Epithelial cell of proximal tubule (primary cell): ENCODE measurements at places on chromosomes 11 and 22.

- no peak for DNase-seq
These were observed 72.3 kb downstream of the ADM start for GRCh38 chr11:10377183-10377582.

- no peak for DNase-seq
These were observed 41.5 kb upstream of the SHISAL1 start for GRCh38 chr22:44354288-44354687.

GRCh38 chr11:47616726-47617416, 22.7 kb upstream of the C1QTNF4 start:
- no peak for DNase-seq

GRCh38 chr11:126978911-126979310, 21.7 kb downstream of the KIRREL3 start:
- no peak for DNase-seq

DNA sequence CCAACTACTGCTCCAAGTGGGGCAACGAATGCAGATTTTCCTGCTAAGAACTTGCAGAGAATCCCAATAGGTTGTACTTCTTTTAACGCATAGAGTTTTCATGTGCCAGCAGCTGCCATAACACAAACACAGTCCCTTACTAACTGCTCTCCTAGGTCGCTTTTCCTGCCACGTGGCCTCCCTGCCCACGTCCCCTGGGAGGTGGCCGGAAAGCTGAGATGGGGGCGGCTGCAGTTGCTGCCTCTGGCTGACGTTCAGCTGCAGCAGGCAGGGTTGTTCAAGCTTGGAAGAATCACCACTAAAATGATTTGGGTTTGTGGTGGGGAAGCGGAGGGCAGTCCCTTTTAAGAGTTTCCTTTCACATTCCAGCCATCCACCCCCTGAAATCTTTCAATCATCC, 39.3 kb downstream of the ZNF202 start:
- no peak for DNase-seq

DNA sequence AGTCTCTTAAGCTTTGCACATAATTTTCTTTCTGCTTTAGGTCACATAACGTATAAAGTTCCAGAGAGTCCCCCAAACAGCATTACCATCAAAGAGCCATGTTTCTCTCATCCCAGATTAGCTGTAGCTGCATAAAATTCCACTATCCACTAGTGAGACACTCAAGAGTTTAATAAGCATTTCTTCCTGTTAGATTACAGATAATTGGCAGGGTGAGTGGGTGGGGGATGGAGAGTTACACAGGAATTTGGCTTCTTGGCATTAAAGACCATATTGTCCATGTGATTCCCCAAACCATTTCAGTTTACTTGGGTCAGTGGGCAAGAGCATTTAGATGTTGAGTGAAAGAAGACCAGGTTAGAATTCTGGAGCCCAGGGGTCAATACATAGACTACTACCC, 82.3 kb downstream of the FDX1 start:
- no peak for DNase-seq

- no peak for DNase-seq
These were observed 41.4 kb downstream of the MCHR1 start for GRCh38 chr22:40720538-40721256.

GRCh38 chr11:73729594-73730206, 31.2 kb downstream of the RAB6A start:
- no peak for DNase-seq

DNA sequence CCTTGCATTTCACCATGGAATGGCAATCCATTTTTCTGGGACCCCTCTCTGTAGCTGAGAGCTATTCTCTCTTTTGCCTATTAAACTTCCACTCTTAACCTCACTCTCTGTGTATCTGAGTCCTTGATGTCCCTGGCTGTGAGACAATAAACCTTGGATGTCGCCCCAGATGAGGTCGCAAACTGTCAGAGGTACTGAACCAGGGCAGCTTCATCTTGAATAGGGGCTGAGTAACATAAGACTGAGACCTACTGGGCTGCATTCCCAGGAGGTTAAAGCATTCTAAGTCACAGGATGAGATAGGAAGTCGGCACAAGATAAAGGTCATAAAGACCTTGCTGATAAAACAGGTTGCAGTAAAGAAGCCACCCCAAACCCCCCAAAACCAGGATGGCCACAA, 68.0 kb downstream of the RSF1 start:
- no peak for DNase-seq

DNA sequence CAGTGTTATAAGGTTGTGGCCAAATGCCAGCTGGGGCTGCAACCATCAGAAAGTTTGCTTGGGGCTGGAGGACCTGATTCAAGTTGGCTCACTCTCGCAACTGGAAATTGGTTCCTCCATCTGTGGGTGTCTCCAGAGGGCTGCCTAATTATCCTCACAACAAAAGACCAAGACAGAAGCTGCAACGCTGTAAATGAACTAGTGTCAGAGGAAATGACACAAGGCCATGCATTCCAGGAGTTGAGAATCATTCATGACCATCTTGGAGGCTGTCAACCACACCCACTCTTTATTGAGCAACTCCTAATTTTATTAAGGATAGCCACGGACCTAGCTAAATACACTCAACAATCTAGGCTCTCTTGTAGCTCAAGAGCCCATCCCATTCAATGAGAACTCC, 1060.8 kb downstream of the OPCML start:
- DNase-seq: no peak

DNA sequence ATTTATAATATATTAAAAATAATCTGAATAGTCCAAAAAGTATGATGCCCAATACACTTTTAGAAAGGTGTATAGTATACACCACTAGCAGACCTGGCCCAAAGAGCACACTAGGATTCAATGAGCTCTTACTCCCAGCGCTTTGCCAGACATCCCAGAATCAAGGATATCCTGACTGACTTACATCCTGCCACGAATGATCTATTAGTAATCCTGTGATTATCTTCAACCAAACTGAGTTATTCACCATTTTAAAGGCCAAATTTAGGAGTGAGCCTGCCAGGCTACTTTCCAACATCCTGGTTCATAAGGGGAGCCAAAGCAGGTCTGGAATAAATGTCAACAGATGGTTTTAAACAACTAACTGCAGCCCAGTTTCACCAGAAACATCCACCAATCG, 60.8 kb upstream of the FAM181B start:
- DNase-seq: no peak

GRCh38 chr11:76808171-76808570, 25.0 kb downstream of the TSKU start:
- no peak for DNase-seq

GRCh38 chr11:59954219-59954847, 9.5 kb upstream of the OOSP4A start:
- no peak for DNase-seq

- no peak for DNase-seq
These were observed 1.2 kb downstream of the CDC42EP2 start for GRCh38 chr11:65315866-65316226.

- DNase-seq: peak; percentile 57
These were observed 80.8 kb downstream of the TNRC6B start for GRCh38 chr22:40258501-40258915.

DNA sequence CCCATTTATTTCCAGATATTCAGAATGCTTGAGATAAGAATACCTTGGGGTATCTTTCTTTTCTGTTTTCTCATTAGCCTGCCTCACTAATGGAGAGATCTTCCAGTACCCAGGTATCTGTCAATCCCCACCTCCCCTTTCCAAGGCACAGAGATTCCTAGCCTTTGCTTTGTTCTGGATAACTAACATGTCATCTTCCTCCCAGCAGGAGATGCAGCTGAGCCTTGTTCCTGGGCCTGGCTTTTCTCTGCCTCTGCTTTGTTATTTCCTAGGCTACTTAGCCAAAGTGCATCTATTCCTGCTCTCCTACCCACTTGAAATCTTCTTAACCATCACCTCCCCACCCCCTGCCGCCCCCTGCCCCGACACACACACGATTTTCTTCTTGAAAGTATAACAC, 297.1 kb downstream of the NELL1 start:
- DNase-seq: no peak

GRCh38 chr11:12172493-12173013, 62.2 kb downstream of the MICAL2 start:
- no peak for DNase-seq

GRCh38 chr11:12182676-12183541, 72.5 kb downstream of the MICAL2 start:
- DNase-seq: peak; percentile 99

DNA sequence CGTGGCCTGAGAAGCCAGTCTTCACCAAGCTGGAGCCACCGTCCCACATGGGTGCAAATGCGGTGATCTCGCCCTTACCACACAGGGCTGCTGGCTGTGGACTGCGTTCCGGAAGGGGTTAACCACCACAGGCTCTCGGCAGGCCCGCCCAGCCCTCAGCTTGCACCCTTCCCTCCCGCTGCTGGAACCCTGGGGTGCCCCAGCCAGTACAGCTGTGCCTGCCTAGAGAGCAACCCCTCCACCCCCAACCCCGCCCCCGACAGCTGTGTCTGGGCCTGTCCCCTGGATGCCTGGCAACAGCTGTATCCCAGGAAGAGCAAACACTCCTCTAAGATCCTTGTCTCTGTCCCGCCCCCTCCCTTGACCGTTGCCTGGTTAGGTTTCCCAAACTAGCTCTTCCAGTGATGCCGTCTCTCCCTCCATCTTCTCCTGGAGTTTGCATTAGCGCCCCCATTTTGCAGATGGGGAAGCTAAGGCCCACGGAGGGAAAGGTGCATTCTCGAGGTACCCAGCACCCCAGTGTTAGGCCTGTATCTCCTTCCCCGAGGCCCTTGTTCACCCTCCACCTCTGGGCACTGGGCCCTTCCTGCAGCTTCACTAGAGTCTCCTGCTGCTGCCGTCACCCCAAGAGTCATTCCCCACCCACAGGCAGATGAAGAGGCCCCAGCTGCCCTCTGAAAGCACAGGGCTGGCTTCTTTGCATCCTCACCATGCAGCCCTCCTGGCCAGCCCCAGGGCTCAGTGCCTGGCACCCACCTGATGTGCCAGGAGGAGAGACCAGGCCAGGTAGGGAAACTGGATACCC, 12.6 kb upstream of the COX8A start:
- DNase-seq: no peak

GRCh38 chr22:42645341-42645937, 3.8 kb downstream of the CYB5R3 start:
- DNase-seq: no peak

DNA sequence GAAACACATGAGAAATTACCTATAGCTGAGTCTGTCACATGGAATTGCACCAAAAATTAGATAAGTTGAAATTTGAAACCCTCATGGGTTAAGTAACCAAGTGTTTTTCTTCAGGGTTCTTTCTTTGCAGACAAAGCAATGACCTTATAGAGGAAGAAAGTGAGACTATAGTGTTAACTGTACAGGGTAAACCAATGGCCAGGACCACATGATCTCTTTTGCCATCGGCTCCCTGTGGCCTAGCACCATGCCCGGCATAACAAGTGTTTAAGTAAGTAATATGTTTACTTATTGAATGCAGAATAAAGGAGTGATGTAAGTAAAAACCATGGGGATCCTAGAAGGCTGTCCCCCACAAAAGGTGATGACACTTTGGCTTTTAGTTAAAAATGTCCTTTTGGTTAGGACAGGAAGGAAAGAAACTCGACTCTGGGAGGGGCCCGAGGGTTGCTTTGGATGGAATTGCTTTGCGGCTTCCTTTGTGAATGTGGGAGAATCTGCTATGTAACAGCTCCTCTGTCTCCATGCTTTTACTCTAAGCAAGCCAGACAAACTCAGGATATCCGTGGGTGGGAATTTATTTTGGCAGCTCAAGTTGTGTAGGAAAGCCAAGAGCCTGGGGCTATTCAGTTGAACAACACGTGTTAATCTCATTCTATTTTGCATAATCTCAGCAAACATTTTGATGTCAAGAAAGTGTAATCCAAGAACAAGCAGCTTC, 454.7 kb downstream of the INSC start:
- DNase-seq: no peak

GRCh38 chr11:60899046-60899936, 7.1 kb downstream of the PRPF19 start:
- DNase-seq: no peak

DNA sequence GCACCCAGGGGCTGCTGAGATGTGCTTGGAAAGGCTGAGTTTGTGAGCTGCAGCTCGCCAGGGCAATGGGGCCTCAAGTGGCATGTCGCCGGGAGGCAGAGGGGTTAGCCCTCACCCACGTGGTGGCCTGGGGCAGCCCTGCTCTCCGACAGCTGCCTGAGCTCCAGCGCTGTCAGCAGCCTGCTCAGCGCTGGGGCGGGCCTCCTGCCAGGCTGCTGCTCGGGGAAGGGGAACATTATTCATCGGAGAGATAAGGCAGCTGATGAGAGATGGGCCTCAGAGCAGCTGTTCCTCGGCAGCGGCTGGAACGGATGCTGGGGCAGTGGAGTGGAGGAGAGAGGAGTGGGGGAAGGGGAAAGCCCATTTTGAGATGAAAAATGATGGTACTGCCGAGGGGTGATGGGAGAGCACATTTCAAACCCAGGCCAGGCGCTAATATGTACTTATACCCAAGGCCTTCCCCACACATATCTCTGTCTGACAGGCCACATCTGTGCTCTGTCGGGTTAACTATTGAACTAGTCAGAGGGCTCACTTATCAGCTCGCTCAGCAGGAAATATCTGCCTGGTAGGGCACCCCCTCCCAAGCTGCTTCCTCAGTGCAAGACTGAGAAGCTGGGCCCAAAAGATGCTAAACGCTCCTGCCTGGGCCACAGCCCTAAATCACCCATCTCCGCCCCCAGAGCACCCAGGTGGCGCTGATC, 79.5 kb downstream of the TIMP3 start:
- DNase-seq: no peak

GRCh38 chr22:37169406-37169805, 18.6 kb downstream of the C1QTNF6 start:
- no peak for DNase-seq

- no peak for DNase-seq
These were observed 78.4 kb downstream of the NAV2 start for GRCh38 chr11:19790831-19791552.

DNA sequence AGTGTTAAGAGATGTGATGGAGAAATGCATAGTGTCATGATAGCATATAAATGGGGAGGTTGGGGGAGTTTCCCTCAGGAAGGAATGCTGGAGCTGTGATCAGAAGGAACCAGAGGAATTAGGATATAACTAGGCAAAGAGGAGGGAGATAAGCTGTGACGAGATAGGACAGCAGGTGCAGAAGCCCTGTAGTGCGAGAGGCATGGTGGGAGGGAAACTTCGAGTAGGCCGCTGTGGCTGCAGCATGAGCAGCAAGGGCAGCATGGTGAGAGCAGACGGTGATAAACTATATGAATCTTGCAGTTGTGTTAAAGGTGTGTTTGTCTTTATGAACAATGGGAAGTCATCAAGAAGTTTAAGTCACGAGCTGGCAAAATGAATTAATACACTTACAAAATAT, 109.9 kb downstream of the EMSY start:
- no peak for DNase-seq

GRCh38 chr11:73262851-73263495, 9.2 kb upstream of the P2RY6 start:
- DNase-seq: peak; percentile 31

- no peak for DNase-seq
These were observed 161.8 kb upstream of the GRIA4 start for GRCh38 chr11:105447936-105448702.

DNA sequence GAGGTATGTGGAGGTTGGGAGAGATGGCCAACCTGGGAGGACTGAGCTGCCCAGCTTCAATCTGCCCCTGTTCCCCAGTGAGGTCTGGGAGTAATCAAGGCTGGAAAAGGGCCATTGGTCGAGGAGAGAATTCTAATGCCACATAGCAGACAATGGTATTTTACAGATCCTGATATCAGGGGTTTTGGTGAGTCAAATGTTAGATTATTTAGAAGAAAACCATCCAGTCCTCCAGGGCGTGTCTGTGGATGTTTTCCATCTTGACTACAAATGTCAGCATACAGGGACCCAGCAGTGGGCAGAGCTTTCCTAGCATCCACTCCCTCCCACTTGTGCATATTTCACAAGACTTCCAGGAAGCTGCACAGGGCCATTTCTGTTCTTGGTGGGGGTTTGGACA, 107.9 kb downstream of the SCN3B start:
- no peak for DNase-seq
